ENCODE measurements at places on chromosomes 4 and X. TPM values are rescaled to one million over a fixed set of nuclear protein-coding genes. Genes with fewer than 3 reads are reported as not detected.
A peak's percentile ranks its signal among the peaks of the same experiment; 100 is the strongest.

Gene SPARCL1
- not detected for total RNA-seq

Gene CTAG1B
- total RNA-seq = not detected

Gene OPN1MW
- total RNA-seq = not detected

Gene RBM46
- total RNA-seq = not detected

Gene MTNR1A
- total RNA-seq = not detected

GRCh38 chrX:106039920-106040319, 1.4 kb upstream of the SERPINA7 start:
- H3K27me3 ChIP-seq = no peaks in the 10 kb centered on the region
- no peak overlapping the region for H3K4me3 ChIP-seq
- no peak for DNase-seq
- no peaks in the 10 kb centered on the region for H3K36me3 ChIP-seq

GRCh38 chrX:9569876-9570301, 105.0 kb downstream of the TBL1X start:
- peaks cover 6% of the 10 kb centered on the region for H3K36me3 ChIP-seq
- DNase-seq = no peak
- H3K4me1 ChIP-seq = peaks cover 22% of the 10 kb centered on the region
- no peak overlapping the region for H3K27ac ChIP-seq
- no peaks in the 10 kb centered on the region for H3K27me3 ChIP-seq
- H3K4me3 ChIP-seq = no peak overlapping the region

GRCh38 chr4:184100297-184100885, 117.3 kb downstream of the ENPP6 start:
- peaks cover 2% of the 10 kb centered on the region for H3K4me1 ChIP-seq
- H3K27ac ChIP-seq = no peak overlapping the region
- DNase-seq = peak; percentile 79
- H3K36me3 ChIP-seq = no peaks in the 10 kb centered on the region

DNA sequence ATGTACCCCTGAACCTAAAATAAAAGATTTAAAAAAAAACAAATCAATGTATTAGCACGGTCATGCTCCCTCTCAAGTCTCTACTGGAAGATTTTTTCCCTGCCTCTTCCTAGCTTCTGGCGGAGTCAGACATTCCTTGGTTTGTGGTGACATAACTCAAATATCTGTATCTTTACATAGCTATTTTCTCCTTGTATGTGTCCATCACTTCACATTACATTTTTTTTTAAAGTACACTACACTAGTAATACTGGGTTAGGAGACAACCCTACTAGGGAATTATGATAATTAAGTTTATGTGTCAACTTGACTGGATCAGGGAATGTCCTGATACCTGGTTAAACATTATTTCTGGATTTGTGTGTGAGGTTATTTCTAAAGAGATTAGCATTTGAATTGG, 1197.9 kb downstream of the TECRL start:
- no peak overlapping the region for H3K4me3 ChIP-seq
- H3K27ac ChIP-seq = no peak overlapping the region

DNA sequence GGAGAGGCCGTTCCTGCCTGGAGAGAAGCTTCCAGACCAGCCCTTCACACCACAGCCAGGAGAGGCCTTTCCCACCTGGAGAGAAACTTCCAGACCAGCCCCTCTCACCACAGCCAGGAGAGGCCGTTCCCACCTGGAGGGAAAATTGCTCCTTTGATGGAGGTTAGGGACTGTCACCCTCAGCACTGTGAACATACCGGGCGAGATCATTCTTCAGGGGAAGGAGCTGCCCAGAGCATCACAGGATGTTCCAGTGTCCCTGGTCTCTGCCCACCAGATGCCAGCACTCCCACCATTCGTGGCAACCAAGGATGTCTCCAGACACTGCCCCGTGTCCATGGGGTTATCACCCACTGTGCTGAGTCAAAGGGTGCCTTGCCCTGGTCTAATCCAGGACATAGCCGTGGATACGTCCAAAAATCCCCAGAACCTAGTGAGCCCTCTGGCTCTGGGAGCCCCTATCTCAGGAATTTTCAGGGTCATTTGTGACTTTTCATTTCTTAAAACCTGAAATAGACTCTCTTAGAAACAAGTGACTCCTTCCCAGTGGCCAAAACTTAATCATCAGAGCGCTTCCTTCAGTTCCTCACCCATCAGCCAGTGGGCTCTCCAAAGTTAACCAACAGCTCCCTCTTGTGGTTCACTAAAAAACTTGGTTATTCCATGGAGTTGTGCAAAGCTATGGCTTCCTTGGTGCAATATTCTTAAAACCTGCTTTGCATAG, 80.2 kb downstream of the CRMP1 start:
- no peaks in the 10 kb centered on the region for H3K4me1 ChIP-seq
- H3K36me3 ChIP-seq = no peaks in the 10 kb centered on the region
- no peaks in the 10 kb centered on the region for H3K27me3 ChIP-seq
- no peak overlapping the region for H3K4me3 ChIP-seq

- peaks cover 9% of the 10 kb centered on the region for H3K4me1 ChIP-seq
- H3K27ac ChIP-seq = no peak overlapping the region
- H3K4me3 ChIP-seq = no peak overlapping the region
- no peak for DNase-seq
- H3K27me3 ChIP-seq = no peaks in the 10 kb centered on the region
Observed at GRCh38 chr4:177479063-177479462, 36.8 kb upstream of the AGA start.

GRCh38 chr4:179618966-179619365, 2176.7 kb upstream of the AGA start:
- H3K27me3 ChIP-seq = no peaks in the 10 kb centered on the region
- no peak overlapping the region for H3K27ac ChIP-seq
- H3K4me3 ChIP-seq = no peak overlapping the region

GRCh38 chrX:129522184-129523078, 859 bp downstream of the SMARCA1 start:
- peak overlapping the region; percentile 81 for H3K4me3 ChIP-seq
- no peak overlapping the region for H3K27ac ChIP-seq
- no peaks in the 10 kb centered on the region for H3K36me3 ChIP-seq

DNA sequence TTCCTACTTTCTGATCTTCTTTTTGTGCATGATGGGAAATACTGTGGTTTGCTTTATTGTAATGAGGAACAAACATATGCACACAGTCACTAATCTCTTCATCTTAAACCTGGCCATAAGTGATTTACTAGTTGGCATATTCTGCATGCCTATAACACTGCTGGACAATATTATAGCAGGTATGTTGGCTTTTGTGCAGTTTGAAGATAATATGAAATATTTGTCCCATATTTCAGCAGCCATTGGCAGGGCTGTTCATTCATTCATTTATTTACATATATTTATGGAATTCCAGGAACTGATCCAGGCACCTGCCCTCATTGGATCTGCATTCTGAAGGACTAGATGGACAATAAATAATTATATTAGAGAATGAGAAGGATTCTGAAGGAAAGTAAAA, 96.9 kb downstream of the NPFFR2 start:
- no peak overlapping the region for H3K4me3 ChIP-seq
- DNase-seq = no peak
- no peaks in the 10 kb centered on the region for H3K36me3 ChIP-seq
- H3K27ac ChIP-seq = no peak overlapping the region
- H3K4me1 ChIP-seq = no peaks in the 10 kb centered on the region
- no peaks in the 10 kb centered on the region for H3K27me3 ChIP-seq

GRCh38 chr4:166506051-166506450, 633.0 kb downstream of the TLL1 start:
- no peaks in the 10 kb centered on the region for H3K27me3 ChIP-seq
- H3K27ac ChIP-seq = no peak overlapping the region
- no peak for DNase-seq
- no peaks in the 10 kb centered on the region for H3K36me3 ChIP-seq
- no peak overlapping the region for H3K4me3 ChIP-seq
- no peaks in the 10 kb centered on the region for H3K4me1 ChIP-seq

DNA sequence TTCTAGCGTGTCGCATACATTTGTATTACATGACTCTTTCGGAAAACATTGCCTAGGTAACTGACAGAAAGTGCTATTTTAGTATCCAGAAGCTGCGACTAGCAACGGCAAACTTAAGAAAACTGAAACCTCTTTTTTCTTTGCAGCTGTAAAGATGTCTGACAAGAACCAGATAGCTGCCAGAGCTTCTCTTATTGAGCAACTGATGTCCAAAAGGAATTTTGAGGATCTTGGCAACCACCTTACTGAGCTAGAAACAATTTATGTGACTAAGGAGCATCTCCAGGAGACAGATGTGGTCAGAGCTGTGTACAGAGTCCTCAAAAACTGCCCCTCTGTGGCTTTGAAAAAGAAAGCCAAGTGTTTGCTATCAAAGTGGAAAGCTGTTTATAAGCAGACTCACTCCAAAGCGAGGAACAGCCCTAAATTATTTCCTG, 9.4 kb downstream of the TCEANC start:
- H3K27me3 ChIP-seq = no peaks in the 10 kb centered on the region
- no peak for DNase-seq
- H3K4me1 ChIP-seq = peaks cover 8% of the 10 kb centered on the region
- H3K36me3 ChIP-seq = peaks cover 22% of the 10 kb centered on the region

GRCh38 chrX:53281963-53282695, 745 bp upstream of the IQSEC2 start:
- peaks cover 3% of the 10 kb centered on the region for H3K4me1 ChIP-seq
- H3K27me3 ChIP-seq = no peaks in the 10 kb centered on the region
- no peak overlapping the region for H3K4me3 ChIP-seq

- DNase-seq = no peak
- H3K4me3 ChIP-seq = no peak overlapping the region
- peaks cover 2% of the 10 kb centered on the region for H3K27me3 ChIP-seq
- peaks cover 19% of the 10 kb centered on the region for H3K36me3 ChIP-seq
- H3K27ac ChIP-seq = no peak overlapping the region
Observed at GRCh38 chr4:145047151-145047550, 50.8 kb downstream of the ANAPC10 start.

DNA sequence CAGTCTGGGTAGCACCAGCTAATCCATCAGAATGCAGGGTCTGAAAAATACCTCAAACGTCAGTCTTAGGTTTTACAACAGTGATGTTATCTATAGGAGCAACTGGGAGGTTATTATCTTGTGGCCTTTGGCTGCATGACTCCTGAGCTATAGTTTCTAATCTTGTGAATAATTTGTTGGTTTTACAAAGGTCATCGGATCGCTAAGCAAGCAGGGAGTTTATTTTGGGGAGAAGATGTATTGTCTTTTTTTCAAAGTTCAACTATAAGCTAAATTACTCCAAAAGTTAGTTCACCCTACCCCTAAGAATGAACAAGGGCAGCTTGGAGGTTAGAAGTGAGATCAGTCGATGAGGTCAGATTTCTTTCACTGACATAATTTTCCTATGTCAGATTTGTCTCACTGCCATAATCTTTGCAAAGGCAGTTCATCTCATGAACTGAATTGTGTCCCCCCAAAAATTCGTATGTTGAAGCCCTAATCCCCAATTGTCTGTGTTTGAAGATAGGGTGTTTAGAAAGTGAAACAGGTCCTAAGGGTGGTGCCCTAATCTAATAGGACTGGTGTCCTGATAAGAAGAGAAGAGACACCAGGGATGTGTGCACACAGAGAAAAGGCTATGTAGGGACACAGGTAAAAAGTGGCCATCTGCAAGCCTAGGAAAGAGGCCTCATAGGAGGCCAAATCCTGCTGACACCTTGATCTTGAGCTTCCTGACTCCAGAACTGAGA, 175.8 kb upstream of the GALNT7 start:
- no peaks in the 10 kb centered on the region for H3K4me1 ChIP-seq
- no peak for DNase-seq
- no peaks in the 10 kb centered on the region for H3K36me3 ChIP-seq

DNA sequence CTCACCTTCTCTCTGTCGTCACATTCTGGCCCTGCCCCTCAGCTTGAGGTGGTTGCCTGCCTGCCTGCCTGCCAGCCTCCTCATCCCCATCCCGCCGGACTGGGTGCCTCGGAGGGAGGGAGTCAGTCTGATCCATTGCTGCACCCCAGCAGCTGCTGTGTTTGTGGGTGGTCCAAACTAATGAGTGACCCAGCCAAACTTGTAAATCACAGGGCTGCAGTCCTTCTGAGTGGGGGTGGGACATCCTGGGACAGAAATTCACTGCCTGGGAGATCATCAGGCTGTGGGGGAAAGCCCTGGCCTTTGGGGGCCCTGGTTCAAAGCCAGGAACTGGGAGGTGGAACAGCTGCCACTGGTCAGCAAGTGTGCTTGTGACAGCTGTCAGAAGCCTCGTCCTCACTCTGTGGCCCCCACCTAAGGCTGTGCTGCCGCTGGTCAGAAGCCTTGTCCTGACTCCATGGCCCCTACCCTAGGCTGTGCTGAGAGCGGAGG, 5.6 kb downstream of the GPR78 start:
- no peaks in the 10 kb centered on the region for H3K27me3 ChIP-seq
- H3K36me3 ChIP-seq = no peaks in the 10 kb centered on the region
- H3K27ac ChIP-seq = no peak overlapping the region
- H3K4me3 ChIP-seq = no peak overlapping the region
- DNase-seq = no peak
- H3K4me1 ChIP-seq = no peaks in the 10 kb centered on the region

DNA sequence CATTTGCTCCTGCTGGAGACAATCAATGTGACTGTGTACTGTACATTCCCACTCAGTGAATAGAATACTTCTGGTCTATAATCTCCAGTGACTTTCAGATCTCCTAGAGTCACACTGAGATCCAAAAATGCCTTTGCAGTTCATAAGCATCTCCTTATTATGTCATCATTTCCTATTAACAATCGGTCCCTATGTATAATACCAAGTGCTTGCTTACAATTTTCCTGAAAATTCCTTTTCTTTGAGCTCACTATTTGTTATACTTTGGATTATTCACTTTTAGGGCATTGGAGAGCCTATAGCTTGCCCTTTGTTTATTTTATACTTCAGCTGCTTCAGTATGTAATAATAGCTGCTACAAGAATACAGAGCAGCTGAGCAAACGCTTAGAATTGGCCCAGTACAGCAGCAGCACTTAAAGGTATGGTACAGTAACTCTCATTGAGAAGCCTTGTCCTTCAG, 313.0 kb downstream of the DCTD start:
- no peaks in the 10 kb centered on the region for H3K27me3 ChIP-seq
- no peak overlapping the region for H3K4me3 ChIP-seq
- no peaks in the 10 kb centered on the region for H3K36me3 ChIP-seq
- no peaks in the 10 kb centered on the region for H3K4me1 ChIP-seq
- DNase-seq = no peak

DNA sequence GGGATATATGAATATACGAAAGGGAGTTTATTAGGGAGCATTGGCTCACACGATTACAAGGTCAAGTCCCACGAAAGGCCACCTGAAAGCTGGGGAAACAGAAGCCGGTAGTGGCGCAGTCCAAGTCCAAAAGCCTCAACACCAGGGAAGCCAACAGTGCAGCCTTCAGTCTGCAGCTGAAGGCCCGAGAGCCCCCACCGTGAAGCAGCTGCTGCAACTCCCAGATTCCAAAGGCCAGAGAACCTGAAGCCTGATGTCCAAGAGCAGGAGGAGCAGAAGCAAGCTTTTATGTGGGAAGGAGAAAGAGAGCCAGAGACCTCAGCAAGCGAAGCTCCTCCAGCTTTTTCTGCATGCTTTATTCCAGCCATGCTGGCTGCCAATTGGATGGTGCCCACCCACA, 275.8 kb downstream of the PTTG2 start:
- H3K27me3 ChIP-seq = peaks cover 10% of the 10 kb centered on the region
- H3K4me1 ChIP-seq = no peaks in the 10 kb centered on the region
- no peak for DNase-seq
- H3K4me3 ChIP-seq = no peak overlapping the region
- no peak overlapping the region for H3K27ac ChIP-seq
- no peaks in the 10 kb centered on the region for H3K36me3 ChIP-seq
